GM03348 (cell line): ENCODE measurements at places on chromosomes 5 and 9.
A peak's percentile ranks its signal among the peaks of the same experiment; 100 is the strongest.

DNA sequence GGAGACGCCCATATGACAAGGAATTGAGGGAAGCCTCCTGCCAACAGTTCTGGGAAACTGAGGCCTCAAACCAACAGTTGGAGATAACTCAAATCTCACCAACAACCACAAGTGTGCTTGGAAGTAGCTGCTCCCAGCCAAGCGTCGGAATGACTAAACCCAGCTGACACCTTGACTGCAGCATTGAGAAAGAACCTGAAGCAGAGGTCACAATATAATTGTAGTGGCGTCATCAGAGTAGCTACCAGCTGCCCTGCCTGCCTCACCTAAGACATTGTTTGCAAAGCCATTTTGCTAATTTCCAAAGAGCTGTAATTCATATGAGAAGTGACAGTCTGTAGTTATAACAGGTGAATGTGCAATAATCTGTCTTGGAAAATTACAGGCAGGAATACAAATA is 40.8 kb upstream of the ANKRD31 start:
- no peak for DNase-seq

GRCh38 chr5:83955916-83956315 is 235.3 kb upstream of the HAPLN1 start:
- DNase-seq: peak; percentile 45

GRCh38 chr5:82523633-82524032 is 245.5 kb upstream of the RPS23 start:
- DNase-seq: no peak

DNA sequence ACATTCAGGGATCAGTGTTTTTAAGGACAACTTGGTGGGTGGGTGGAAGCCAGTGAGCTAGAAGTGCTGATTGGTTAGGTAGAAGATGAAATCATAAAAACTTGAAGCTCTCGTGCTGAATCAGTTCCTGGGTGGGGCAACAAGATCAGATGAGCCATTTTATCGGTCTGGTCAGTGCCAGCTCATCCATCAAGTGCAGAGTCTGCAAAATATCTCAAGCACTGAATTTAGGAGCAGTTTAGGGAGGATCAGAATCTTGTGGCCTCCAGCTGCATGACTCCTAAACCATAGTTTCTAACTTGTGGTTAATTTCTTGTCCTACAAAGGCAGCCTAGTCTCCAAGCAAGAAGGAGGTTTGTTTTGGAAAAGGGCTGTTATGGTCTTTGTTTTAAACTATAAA is 166.4 kb downstream of the FAM170A start:
- DNase-seq: no peak

GRCh38 chr5:158534203-158534602 is 565.5 kb downstream of the EBF1 start:
- no peak for DNase-seq

- DNase-seq: no peak
Observed at GRCh38 chr5:84113246-84114105, 271.2 kb downstream of the EDIL3 start.

GRCh38 chr9:136657974-136658848 is 4.5 kb upstream of the EGFL7 start:
- DNase-seq: no peak

DNA sequence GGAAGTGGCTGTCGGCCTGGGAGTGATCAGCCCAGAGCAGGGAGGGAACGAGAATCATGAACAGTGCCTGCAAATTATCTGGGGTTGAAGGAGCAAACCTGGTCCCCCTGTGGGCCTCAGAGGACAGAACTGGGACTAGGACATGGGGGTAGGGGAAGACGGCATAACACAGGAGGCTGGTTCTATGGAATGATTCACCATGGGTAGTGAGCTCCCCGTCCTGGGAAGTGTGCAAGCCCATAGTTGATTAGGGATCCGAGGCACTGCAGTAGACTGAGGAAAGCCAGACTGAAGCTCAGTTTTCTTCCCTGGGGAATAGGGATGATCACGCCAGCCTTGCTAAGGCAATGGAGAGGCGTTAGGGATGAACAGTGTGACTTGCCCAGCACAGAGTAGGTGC is 5.6 kb downstream of the ADGRD2 start:
- DNase-seq: no peak

DNA sequence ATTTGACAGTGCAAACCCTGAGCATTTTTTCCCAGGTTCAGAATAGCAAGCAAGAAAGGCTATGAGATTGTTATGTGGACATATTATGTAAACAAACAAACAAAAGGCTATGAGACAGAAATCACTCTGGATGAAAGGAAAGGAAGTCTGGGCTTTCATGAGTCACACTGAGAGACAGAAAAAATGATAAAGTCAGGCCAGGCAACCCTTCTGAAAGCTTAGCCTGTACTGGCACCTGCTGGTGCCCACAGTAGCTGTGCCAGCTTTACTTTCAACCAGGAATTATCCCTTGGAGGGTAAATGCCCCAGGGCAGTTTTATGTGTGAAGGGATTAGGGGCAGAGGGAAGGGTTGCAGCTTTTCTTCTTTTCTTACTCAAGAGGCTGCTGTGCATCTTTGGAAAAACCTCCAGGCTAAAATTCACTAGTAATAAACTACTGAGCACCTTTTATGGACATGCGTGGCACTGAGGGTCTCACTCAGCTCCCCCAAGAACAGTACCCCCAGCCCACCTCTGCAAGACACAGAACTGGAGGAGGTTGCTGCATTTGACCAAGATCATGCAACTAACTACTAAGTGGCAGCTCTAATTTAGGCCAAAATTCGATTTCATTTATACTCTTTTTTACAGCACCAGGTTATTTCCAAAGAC is 41.7 kb downstream of the ACTL7B start:
- peak; percentile 66 for DNase-seq

- no peak for DNase-seq
Observed at GRCh38 chr5:169115461-169116124, 185.3 kb downstream of the SLIT3 start.

DNA sequence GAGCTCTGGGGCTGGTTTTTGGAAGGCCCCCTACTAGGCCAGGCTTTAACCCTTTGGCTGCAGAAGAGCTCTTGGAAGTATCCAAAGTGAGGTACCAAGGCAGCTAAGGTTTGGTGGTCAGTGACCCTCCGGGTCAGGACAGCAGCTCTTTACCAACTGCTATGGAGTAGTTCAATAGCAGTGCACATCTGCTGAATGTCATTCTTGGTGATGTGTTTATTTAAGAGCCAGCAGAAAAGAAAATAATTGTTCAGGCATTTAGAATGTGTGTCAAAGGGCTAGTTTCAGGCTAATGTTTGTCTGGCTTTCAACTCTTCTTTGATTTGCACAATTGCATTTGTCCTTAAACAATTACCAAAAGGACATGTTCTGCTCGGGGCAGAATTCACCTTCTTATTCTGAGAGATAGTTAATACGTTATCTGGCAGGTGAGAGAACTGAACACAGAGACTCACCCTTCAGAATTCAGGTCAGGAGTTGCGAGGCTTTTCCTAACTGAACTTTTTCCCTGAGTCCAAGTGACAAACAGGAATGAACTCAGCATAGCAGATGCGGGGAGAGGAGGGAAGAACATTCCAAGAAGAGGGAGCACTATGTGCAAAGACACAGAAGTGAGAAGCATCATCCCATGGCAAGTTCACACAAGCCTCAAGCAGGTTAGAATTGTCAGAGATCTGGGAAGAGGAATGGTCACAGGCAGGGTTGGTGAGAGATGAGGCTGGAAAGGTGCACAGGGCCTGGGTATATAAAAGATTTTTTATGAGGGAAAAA is 556.7 kb upstream of the TLE4 start:
- DNase-seq: no peak

DNA sequence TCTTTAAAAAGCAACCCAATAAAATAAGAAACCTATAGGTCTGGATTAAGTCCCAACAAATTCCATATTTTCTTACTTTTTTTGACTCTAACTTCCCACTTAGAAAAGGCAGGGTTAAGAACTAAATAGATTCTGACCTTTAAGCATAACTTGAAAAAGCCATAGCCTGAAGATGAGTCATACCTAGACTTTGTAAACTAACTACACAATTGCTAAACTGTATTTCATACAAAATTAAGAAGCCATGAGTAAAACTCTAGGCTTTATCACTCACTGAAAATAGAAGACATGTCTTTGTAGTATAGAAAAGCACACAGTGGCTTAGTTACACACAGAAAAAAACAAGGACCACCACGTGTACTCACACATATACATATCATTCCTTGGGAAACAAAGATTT is 51.5 kb downstream of the MLLT3 start:
- DNase-seq: peak; percentile 35

DNA sequence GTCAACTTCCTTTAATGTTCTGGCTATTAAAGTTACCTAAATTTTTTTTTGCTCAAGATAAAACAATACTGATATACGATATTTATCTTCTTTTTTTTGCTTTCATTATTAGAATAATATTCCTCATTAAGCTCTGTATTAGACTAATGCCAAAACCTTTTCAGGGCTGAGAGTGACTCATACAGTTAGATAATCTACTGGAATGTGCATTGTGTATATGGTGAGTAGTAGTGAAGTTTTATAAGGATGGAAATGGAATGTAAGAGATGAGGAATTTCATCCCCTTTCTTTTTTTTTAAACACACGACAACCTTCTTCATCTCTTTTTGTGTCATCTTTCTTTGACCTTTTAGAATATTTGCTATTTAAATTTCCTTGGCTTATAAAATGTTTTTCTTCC is 268.6 kb downstream of the ISL1 start:
- DNase-seq: no peak

- DNase-seq: no peak
Observed at GRCh38 chr5:50420343-50420935, 20.6 kb downstream of the EMB start.

- no peak for DNase-seq
Observed at GRCh38 chr9:35690294-35690613, 529 bp upstream of the TPM2 start.

DNA sequence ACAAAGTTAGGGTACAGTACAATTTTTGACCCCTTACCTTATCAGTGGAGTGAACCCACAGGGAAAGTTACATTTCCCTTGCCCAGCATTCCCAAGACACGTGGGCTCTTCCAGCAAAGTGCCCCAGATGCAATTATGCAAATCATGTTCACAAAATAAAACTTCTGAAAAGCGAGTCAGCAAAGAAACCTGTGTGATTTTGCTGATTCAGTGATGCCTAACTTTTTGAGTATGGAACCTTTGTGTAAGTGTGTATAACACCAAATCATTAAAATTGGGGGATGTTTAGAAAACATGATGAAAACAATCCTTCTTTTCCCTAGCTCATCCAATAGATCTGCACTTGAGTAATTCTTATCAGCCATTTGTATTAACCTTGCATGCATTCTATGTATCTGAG is 52.6 kb downstream of the SH3RF2 start:
- no peak for DNase-seq

- peak; percentile 13 for DNase-seq
Observed at GRCh38 chr5:96093890-96094381, 132.3 kb upstream of the ELL2 start.

- DNase-seq: no peak
Observed at GRCh38 chr9:109403766-109404320, 83.0 kb upstream of the EPB41L4B start.

DNA sequence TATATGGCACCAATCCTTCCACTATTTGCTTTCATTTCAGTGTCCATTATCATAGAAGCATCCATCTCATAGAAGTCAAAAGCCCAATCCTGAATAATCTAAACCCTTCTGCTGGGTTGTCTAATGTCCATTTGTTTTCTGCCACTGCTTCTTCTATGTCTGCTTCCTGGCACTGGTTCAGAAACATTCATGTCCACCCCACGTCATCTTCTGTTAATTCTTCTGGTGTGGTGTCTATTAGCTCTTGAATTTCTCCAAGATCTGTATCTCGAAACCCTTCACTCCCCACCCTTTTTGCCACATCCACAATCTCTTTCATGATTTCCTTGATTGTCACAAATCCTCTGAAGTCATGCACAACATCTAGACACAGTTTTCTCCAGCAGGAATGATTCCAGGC is 23.2 kb upstream of the GOLGA1 start:
- DNase-seq: no peak

DNA sequence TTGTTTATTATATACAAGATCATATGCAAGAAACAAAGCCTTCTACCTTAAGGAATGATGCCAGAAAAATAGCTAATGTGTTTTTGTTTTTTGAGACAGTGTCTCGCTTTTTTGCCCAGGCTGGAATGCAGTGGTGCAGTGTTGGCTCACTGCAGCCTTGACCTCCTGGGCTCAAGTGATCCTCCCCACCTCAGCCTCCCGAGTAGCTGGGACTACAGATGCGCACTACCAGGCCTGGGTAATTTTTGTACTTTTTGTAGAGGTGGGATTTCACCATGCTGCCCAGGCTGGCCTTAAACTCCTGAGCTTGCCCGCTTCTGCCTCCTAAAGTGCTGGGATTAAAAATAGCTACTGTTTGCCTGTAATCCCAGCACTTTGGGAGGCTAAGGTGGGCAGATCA is 15.1 kb downstream of the ERCC6L2 start:
- no peak for DNase-seq

DNA sequence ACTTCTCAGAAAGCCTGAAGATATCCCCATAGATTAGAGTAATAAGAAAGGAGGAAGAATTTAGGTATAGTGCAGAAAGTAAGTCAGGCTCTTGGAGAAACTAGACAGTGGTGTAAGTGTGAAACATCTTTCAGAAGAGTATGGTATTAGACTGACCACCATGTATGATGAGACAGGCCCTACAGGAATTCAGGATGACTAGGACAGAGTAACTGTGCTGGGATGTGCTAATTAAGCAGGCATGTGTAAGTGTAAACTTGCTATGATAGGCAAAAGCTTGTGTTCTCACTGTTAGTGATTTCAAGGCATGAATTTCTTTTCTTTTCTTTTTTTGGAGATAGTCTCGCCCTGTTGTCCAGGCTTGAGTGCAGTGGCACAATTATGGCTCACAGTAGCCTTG is 70.8 kb downstream of the RAB24 start:
- peak; percentile 66 for DNase-seq

DNA sequence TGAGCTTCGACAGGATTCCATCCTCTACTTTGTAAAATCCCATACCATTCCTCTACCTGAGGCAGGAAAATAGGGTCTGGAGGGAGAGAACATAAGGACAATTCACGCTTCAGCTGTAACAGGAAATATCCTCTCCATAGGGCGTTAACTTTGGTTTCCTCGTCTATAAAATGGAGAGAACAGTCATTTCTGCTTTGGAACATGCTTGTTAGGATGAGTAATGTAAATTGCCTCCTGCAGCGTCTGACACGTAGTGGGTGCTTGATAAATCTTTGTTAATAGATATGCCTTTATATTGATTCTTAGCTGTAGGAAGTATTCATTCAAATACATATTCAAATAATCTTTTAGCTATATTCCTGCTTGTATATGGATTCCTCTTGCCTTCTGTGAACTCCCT is 711 bp upstream of the SUB1 start:
- no peak for DNase-seq

GRCh38 chr9:2377834-2378233 is 243.8 kb upstream of the VLDLR start:
- no peak for DNase-seq

- DNase-seq: no peak
Observed at GRCh38 chr9:72718503-72718902, 197.1 kb downstream of the TMC1 start.
